Brain (organoid and tissue), 16 donors: ENCODE measurements at places on chromosomes 3 and 15.

DNA sequence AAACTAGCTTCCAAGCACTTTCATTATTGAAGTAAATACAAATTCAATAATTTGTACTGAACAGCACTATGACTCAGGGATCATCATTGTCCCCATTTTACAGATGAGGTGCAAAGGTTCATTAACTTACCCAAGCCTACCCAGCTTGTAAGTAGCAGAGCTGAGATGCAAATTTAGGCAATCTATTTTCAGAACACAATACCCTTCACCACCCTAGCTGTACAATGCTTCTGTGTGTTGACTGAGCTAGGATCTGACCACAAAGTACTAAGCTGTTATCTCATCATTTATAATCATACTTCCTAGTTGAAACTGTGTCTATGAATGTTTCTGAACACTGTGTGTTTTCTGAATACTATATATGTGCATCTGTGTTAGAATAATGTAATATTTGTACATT is 3.2 kb upstream of the ILDR1 start:
- no peak for DNase-seq

GRCh38 chr3:150300852-150301517 is 107.1 kb upstream of the TSC22D2 start:
- DNase-seq, result no peak

DNA sequence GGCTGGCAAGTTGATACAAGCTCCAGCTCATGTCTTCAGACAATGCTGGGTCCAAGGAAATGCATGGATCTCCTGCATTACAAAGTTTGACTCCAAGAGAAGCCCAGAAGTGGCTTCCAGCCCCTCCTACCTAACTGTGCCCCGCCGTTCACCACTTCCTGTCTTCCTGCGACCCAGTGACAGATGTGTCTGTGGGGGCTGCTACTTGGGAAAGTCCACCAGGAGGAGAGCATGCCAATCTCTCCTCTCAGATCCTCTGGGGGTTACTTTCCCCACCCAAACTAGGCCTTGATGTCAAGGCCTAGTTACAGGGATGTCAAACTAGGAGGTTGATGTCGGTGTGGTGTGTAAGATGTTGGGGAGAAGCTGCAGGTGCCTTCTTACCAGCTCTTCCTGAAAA is 133.6 kb upstream of the RASGRP1 start:
- DNase-seq, result no peak

DNA sequence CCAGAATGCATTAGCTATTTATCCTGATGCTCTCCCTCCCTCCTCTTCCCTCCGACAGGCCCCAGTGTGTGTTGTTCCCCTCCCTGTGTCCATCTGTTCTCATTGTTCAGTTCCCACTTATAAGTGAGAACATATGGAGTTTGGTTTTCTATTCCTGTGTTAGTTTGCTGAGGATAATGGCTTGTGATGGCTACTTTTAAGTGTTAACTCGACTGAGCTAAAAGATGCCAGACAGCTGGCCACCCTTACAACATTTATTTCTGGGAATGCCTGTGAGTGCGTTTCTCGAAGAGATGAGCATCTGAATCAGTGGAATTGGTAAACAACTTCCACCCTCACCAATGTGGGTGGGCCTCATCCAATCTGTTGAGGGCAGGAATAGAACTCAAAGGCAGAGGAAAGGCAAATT is 24.7 kb upstream of the TM2D3 start:
- peak; percentile 29 for DNase-seq

GRCh38 chr3:15428539-15428938 is 1.1 kb downstream of the EAF1 start:
- no peak for DNase-seq

DNA sequence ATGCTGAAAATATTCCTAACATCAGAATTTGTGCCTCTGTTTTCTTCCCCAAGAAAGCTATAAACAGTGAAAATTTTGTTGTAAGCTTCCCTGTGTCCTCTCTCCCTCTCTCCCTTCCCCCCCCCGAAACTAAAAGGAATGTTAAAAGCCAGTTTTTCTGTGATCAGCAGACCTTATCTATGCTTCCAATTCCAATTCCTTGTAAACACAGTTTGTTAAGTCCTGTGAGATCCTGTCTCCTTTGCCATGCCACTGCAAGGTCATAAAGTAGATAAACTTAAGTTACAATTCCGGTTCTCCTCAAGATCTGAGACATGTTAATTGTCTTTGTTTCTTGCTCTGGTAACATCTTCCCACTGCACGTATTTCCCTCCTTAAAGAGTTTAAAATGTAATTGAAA is 42.9 kb upstream of the DHX36 start:
- no peak for DNase-seq

DNA sequence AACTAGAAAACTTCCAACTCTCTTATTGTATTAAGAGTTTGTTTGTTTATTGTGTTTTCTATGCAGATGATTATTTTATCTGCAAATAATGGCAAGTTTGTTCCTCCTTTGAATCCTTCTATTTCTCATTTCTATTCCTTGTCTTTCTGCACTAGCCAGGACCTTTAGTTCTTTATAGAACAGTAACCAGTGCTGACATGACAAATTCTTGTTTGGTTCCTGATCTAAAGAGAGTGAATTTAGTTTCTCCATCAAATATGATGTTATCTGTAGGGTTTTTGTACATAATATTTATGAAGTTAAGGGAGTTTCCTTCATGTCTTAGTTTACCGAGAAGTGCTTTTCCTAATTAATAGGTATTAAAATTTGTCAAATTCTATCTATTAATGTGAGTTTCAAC is 100.8 kb upstream of the STRIT1 start:
- no peak for DNase-seq
